Activated CD4-positive, alpha-beta T cell treated with anti-CD3 and anti-CD28 coated beads for 24 hours (primary cell): ENCODE measurements at places on chromosomes 5 and 9.

DNA sequence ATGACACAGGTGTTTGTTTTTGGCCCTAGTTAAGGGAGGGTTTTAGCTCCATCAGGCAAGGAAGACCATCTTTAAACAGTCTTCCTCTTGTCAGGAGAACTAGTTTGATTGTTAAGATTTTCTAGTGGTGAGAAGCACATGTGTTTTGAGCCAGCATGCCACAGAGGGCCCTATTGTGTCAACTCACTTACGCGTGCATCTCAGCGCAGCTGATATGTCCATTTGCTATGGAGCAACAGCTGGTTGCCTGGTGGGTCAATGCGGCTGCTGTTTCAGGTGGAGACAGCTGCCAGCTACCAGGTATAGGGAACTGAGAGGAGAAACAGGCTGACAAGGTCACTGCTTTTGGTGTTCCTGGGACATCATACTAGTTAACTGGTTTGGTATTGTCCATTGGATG, 100.5 kb upstream of the PRRC1 start:
- DNase-seq: no peak

DNA sequence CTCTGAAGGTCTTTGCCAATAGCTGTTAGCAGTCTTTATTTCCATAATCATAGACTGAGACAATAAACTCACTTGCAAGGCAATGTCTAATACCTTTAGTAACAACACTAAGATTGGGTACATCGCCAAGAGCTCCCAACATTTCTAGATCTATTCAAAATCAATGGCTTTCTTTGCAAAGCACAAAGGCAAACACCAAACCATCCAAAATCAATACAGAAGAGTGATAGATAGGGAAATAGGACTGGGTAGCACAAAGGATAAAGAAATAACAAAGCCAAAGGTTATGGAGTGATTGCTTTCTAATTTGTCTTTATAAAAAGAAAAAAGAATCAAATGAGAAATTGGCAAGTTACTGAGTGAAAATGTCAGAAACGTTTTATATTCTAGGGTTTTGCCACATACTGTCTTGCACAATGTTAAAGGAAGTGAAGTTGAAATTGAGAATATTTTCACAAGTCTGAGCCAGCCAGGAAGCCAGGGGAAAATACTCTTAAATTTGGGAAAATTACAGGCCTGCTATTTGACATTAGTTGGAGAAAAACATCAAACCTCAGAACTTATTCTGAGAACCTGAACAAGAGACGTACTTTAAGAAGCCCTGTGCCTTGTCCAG, 53.3 kb upstream of the LHFPL2 start:
- DNase-seq: no peak

- DNase-seq: no peak
These were observed 261.9 kb downstream of the SYK start for GRCh38 chr9:91063471-91063870.

- no peak for DNase-seq
These were observed 89.3 kb upstream of the TNC start for GRCh38 chr9:115207003-115207836.

DNA sequence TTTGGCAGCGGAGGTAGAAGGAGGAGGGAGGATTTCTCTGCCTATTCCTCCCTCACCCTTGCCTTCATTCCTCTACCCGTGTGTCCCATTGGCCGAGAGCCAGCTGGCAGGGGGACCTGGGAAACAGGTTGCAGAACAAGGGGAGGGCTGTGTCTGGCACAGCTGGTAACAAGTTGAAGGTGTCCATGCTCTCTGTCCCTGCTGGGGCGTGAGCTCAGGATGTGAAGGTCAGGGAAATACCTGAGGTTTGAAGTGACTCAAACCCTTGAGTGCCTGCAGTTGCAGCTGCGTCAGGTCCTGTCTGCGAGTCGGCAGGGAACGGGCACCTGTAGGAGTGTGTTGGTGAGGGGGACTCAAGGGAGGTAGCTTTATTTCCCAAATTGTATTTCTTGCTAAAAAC, 16.2 kb downstream of the MIGA2 start:
- no peak for DNase-seq
